ENCODE measurements at places on chromosomes 4 and X. TPM values are rescaled to one million over a fixed set of nuclear protein-coding genes. Genes with fewer than 3 reads are reported as not detected.

Gene FGF2
- total RNA-seq = 27.7 TPM

Gene SGMS2
- total RNA-seq = 1.1 TPM

Gene TKTL1
- total RNA-seq = not detected

DNA sequence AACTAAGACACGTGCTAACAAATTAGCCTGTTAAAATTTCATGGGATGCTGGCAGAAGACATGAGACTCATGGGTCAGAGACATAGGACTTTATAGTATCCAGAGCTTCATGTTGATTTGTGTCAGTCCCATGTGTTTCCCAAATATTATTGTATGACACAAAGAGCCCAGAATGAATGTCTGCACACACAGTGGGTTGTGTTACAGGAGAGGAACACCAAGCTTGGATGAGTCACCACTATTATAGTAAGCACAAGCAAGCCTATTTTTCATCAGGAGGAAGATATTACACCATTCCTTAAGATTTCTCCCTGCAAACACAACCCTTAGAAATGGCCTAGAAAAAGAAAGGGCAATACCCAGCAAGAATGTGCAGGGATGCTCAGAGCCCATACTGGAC is 15.4 kb downstream of the BBS12 start:
- H3K27ac ChIP-seq = no peak overlapping the region
- no peaks in the 10 kb centered on the region for H3K27me3 ChIP-seq
- no peak for DNase-seq
- H3K36me3 ChIP-seq = no peaks in the 10 kb centered on the region
- no peaks in the 10 kb centered on the region for H3K4me1 ChIP-seq

GRCh38 chr4:23853986-23854660 is 35.7 kb downstream of the PPARGC1A start:
- no peaks in the 10 kb centered on the region for H3K4me1 ChIP-seq
- H3K4me3 ChIP-seq = no peak overlapping the region
- no peaks in the 10 kb centered on the region for H3K36me3 ChIP-seq
- no peak for DNase-seq
- H3K27me3 ChIP-seq = no peaks in the 10 kb centered on the region
- H3K27ac ChIP-seq = no peak overlapping the region

- no peak for DNase-seq
- no peaks in the 10 kb centered on the region for H3K27me3 ChIP-seq
- H3K4me1 ChIP-seq = no peaks in the 10 kb centered on the region
- no peak overlapping the region for H3K4me3 ChIP-seq
- no peaks in the 10 kb centered on the region for H3K36me3 ChIP-seq
These were observed 105.8 kb upstream of the EGFL6 start for GRCh38 chrX:13463608-13464007.
